Coronary artery (tissue), 2 donors: ENCODE measurements at places on chromosomes 2 and 18.

DNA sequence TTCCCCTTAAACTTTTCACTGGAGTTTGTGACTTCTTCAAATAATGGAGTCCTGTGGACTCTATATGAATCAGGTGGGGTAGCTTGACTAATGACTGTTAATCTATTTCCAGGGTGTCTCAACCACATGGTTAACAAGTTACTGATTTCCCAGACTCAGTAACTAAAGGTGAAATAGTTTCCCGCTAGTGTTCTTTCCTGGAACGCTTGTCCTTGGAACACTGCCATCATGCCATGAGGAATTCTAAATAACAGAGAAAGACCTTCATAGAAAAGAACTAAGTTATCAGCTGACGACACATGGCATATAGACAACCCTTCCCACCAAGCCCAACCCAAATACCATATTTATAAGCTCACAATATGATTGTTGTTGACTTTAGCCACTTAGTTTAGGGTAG is 1027.9 kb upstream of the FAM98A start:
- DNase-seq, result no peak

DNA sequence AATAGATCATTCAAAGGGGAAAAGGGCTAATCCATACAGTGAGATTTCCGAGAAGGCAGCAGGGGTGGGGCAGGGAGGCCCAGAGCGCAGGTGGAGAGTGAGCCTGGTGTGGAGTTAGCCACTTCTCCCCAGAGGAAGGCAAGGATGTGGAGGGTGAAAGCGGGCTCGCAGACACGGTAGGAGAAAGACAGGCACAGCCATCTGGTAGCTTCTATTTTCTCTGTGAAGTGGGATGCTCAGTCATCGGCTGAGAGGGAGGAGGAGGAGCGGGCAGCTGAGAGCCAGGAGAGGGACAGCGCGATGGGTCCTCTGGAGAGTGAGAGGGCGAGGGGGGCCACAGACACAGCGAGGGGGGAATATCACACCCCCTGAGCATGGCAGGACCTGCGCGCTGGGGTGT is 153.3 kb upstream of the NDUFV2 start:
- DNase-seq, result no peak

GRCh38 chr18:57845605-57846074 is 42.5 kb upstream of the ATP8B1 start:
- no peak for DNase-seq

- no peak for DNase-seq
Observed at GRCh38 chr18:35776473-35776872, 194.9 kb downstream of the GALNT1 start.

- DNase-seq, result no peak
Observed at GRCh38 chr18:73235491-73235890, 367.7 kb upstream of the NETO1 start.

- DNase-seq, result no peak
Observed at GRCh38 chr2:48328159-48328809, 201.7 kb upstream of the STON1 start.

GRCh38 chr2:197248623-197249022 is 62.0 kb downstream of the ANKRD44 start:
- no peak for DNase-seq

- DNase-seq, result no peak
Observed at GRCh38 chr2:36333350-36334012, 22.1 kb upstream of the CRIM1 start.

GRCh38 chr18:13541621-13542519 is 184.5 kb downstream of the FAM210A start:
- DNase-seq, result peak; percentile 38

DNA sequence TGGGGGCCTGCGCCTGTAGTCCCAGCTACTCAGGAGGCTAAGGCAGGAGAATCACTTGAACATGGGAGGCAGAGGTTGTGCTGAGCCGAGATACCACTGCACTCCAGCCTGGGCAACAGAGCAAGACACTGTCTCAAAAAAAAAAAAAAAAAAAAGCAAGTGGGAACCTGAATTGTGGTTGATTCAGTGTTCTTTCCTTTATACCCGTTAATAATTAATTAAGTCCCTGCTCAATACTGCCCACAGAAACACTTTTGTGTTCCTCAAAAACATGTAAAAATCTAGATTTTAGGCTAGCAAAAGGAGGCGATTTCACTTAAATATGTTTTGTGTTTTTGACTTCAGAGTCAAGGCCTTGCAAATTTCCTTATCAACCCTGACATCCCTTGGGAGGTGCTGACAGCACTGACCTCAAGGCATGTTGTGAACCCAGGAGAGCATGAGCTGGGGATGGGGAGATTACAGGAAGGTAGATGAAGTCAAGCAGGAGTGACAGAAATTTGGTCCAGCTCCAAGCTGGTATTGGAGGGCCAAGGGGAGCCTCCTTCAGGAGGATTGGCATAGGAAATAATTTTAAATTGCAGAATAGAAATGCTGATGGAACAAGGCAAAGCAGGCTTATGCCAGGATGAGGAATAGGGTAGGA is 89.0 kb upstream of the PNPT1 start:
- DNase-seq, result no peak

DNA sequence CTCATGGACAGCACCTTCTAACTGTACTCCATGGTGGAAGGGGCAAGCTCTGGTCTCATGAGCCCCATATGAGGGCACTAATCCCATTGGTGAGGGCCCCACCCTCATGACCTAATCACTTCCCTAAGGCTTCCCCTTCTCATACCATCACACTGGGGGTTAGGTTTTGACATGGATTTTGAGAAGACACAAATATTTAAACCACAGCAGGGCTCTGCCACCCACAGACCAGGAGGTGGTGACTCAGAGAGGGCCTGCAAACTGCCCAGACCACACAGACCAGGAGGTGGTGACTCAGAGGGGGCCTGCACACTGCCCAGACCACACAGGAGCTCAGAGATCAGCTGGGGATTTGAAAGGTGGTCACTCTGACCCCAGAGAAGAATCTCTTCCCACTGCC is 222.0 kb downstream of the KLHL29 start:
- DNase-seq, result no peak

DNA sequence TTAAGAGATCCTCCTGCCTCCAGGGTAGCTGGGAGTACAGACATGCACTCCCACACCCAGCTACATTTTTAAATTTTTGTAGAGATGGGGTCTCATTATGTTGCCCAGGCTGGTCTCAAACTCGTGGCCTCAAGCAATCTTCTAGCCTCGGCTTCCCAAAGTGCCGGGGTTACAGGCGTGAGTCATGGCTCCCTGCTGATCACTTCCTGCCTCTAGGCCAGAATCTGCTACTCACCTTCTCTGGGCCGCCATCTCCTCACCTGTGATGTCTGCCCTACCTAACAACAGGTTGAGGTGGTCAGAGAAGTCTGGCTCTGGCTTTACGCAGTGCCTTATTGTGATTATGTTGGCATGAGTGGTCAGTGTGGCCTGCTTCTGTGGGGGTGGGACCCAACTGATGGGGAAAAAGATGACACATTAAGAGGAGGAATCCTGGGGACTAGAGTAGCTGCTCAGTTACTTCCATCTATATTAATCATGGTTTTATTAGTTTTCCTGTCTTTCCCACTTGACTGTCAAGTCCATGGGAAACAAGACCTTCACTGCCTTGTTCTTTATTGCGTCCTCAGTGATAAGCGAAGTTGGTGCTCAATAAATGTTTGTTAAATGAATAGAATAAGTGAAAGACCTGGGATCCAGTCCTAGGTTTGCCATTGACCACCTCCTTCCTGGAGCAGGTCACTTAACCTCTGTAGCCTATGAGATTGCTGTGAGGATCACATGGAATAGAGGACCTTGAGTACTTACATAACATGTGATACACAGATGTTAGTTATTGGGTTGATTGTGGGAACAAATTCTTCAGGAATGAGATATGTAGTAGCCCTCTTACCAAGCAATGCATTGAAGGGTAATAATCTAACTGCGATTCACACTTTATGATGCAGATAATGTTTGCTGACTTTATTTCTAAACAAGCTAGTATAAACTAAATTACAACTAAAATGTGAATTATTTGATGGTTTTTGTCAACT is 15.7 kb downstream of the KCTD1 start:
- DNase-seq, result no peak
